ENCODE measurements at places on chromosomes 12 and 14.

GRCh38 chr12:108668542-108668941 lies 34.8 kb upstream of the SELPLG start:
- no peak for DNase-seq

- DNase-seq, result peak; percentile 16
Observed at GRCh38 chr14:30243805-30244204, 315.2 kb upstream of the G2E3 start.

- DNase-seq, result peak; percentile 29
Observed at GRCh38 chr14:31268216-31268615, 60.6 kb upstream of the HECTD1 start.

DNA sequence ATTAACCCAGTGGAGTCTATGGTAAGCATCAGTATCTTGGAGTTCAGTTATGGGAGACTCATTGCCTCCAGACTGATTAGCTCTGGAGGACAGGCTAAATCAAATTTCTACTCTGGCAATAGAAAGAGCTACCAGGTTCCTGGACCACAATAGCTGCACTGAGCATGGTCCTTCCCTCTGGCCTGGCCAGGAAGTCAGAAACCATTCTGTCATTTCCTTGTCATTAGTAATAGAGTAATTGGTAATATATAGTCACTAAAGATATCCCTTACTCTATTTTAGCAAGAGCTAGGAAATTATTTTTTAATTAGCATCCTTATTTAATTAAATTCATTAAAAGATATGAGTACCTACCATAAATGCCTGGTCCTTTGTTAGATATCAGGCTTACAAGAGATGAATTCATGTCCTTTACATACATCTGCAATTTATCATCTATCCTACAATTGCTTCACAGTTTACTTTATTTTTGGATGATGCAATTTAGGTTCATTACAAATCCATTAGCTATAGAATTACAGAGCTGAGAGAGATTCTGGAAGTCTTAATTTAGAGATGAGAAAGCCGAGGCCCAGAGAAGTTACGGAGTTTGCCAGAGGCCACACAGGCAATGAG lies 23.7 kb upstream of the TDRD9 start:
- no peak for DNase-seq

DNA sequence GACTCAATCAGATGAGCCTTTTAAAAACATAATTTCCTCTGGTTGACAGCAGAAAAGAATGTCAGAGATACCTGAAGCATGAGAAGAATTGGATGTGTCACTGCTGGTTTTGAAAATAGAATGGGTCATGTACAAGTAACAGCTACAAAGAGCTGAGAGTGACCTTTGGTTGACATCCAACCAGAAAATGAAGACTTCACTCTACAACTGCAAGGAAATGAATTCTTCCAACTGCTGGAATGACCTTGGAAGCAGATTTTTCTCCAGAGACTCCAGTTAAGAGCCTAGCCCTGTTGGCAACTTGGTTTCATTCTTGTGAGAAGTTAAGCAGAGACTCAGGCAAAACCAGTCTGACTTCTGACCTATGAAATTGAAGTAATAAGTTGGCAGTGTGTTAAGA lies 505.9 kb downstream of the SLC16A7 start:
- peak; percentile 77 for DNase-seq

DNA sequence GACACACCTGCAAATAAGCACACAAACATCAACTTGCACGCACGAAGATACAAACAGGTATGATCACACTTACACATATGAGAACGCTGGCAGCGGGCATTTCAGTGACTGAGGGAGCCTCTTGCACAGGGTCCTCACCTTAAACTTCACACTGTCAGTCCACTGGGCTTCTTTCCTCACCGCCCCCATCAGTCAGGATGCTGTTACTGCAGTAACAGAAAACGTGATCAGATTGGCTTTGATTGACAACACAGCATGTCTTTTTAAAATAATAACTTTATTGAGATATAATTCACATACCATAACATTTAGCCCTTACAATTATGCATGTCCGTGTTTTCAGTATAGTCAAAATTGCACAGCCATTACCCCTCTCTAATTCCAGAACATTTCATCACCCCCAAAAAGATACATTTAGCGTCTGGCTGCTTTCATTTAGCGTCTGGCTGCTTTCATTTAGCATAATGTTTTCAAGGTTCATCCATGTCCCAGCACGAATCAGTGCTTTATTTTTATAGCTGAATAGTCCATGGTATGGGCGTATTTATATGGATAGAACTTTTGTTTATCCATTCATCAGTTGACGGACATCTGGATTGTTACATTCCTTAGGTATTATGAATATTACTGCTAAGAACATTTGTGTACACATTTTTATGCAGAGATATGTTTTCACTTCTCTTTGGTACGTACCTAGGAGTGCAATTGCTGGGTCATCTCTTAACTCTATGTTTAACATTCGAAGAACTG lies 8.4 kb downstream of the CCDC197 start:
- no peak for DNase-seq

GRCh38 chr12:47586952-47587669 lies 118.7 kb downstream of the RPAP3 start:
- DNase-seq, result no peak

- DNase-seq, result no peak
Observed at GRCh38 chr12:129887101-129887500, 16.7 kb downstream of the TMEM132D start.

- DNase-seq, result peak; percentile 26
Observed at GRCh38 chr14:95901054-95901453, 24.4 kb downstream of the TUNAR start.

GRCh38 chr12:50550530-50551223 lies 45.9 kb downstream of the DIP2B start:
- DNase-seq, result no peak

DNA sequence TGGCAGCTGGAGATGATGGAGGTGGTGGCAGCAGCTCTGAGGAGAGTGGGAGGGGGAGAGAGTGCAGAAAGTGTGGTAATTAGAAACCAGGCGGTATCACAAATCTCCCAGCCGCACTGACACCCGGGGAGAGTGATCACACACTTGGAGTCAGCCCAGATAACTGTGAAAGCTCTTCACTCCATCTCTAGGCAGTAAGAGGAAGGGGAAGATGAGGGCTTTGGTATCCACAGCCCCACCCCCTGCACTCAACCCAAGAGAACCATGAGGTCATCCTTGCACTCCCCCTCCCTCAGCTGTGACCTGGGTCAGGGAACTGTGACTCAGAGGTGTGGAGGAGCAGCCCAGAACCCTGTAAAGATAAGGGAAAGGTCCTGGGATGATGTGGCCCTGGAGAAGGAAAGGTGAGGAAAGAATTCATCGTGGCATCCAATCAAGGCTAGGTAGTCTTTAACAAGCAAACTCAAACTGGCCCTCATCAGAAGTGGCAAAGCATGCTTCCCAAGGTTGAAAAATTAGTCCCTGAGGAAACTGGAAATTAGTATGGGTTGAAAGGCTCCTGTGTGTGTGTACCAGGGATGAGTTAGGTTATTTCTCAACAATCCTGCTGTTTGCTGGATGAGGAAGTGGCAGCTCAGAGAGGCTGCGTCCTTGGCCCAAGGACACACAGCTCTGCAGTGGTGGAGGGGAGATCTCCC lies 111.0 kb upstream of the LHX5 start:
- no peak for DNase-seq

DNA sequence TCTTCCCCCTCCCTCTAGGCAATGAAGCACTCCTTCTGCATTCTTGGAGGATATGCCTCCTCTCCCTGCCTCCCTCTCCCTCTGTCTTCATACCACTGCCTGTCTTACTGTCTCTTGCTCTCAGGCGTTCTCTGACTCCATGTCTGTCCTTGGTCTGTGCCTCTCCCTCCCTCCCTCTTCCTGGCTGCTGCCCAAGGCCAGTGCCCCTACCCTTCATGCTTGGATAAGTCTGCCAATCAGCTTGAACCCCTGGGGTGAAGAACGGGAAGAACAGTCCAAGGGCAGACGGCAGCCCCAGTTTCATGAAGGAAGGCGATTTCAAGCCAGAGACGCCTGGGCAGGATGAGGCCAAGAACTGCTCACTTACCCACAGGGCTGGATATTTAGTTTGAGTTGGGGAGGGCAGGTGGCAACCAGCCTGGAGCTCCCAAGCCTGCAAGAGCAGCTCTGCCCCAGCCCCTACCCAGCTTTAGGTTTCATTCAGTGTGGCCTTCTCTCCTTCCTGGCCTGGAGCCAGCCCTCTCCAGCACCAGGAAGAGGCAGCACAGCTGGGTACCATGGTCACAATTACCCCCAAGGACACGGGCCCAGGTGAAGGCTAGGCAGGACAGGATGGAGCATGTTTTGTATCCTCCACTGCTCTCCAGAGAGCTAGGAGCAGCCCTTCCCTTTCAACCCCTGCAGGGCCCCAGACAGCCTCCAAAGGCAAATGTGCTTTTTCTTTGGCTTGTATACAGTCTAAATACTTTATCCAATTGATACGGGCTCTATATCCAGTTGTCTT lies 35.8 kb upstream of the LTBP2 start:
- DNase-seq, result no peak

- DNase-seq, result no peak
Observed at GRCh38 chr14:101034986-101035385, 131.5 kb upstream of the RTL1 start.

DNA sequence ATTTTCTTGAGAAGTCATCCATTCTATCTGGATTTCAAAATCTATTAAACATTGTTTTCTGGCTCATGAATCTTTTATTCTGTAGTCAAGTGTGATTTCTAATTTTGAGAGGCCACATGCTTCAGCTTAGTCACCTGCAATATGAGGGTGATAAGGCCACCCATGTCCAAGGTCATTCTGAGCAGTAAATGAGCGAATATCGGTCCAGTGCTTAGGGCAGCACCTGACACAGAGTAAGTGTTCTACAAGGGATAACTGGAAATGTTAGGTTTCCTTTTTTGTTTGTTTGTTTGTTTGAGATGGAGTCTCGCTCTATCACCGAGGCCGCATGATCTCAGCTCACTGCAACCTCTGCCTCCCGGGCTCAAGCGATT lies 34.2 kb downstream of the AACS start:
- DNase-seq, result no peak

GRCh38 chr14:88599761-88600439 lies 37.1 kb downstream of the ZC3H14 start:
- no peak for DNase-seq

DNA sequence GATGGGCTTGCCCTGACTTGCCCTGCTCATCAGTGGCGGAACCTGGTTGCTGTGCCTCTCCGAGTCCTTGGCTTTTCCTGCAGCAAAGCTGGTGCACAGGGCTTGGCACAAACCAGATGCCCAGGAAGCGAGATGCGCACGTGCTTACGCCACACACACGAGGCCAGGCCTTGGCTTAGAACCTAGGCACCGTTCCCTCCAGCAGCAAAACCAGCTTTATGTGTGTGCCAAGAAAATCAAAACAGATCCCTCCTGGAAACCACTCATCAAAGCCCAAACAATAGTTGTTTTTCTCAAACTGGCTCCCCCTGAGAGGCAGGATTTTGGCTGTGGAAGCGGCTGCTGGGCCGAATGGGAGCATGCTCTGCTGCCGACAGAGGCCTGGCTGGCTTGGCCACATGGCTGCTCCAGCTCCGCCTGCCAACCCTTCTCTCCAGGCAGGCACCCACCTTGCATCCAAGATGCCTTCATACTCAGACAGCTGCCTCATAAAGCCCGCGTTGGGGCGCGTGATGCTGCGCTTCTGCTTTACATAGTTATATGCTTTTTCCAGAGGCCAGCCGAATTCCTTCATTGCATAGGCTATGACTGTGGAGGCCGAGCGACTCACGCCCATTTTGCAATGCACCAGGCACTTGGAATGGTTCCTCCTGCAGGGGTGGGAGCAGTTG lies 58.7 kb downstream of the SSH1 start:
- DNase-seq, result no peak

- no peak for DNase-seq
Observed at GRCh38 chr12:19988948-19989347, 379.4 kb upstream of the PDE3A start.
